Mesendoderm (in vitro differentiated cells): ENCODE measurements at places on chromosomes 12 and 14.

- no peak for DNase-seq
Measured at GRCh38 chr12:110883251-110883650, 36.5 kb downstream of the CCDC63 start.

DNA sequence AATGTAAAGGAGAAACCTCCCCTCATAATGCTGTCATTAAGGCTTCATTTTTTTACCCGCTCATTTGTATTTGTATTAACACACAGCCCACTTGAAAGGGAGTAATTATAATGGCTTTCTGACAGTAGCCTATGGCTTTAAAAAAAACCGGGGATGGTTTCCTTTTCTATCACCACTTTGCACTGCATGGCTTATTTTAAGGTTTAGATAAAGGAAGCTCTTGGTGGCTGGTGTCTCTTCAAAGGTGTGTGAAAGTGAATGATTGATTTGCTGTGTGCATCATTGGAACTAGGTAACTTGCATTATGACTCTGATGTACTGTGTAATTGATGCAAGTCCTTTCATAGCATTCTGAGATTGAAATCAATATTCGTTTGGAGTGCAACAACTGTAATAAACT, 80.7 kb downstream of the NPAS3 start:
- DNase-seq, result no peak

DNA sequence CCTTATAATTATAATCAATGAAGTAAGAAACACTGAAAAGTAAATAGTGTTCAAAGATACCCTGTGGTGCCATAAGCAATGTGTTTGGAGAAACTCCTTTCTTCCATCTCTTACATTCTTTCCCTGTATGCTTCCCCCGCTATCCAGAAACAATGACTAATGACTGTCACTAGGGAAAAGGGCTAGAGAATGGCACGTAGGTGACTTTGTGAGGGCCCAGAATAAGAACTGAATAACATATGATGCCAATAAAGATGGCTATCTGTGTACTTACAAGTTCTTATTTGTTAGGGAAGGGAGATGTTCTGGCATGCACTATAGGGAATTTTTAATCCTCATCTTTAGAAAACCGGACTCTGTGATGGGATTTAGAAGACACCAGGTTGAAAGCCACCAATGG, 4.7 kb upstream of the KRT7 start:
- DNase-seq, result no peak

GRCh38 chr14:76926521-76927251, 100.5 kb downstream of the LRRC74A start:
- DNase-seq, result no peak

GRCh38 chr12:2785017-2785416, 9.8 kb upstream of the FKBP4 start:
- no peak for DNase-seq
